Urothelium cell line (cell line): ENCODE measurements at places on chromosomes 4 and X.

- DNase-seq, result no peak
These were observed 79.2 kb downstream of the CPZ start for GRCh38 chr4:8671712-8672290.

GRCh38 chr4:47442980-47443379 lies 20.5 kb downstream of the COMMD8 start:
- DNase-seq, result no peak

DNA sequence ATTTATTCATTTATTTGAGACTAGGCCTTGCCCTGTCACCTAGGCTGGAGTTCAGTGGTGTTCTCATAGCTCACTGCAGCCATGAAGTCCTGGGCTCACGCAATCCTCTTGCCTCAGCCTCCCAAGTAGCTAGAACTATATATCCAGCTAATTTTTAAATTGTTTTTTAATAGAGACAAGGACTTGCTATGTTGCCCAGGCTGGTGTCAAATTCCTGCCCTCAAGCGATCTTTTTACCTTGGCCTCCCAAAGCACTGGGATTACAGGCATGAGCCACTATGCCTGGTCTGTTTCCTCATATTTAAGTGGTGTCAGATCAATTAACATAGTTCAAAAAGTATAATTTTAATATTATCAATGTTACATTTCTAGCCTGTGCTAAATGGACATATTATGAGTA lies 68.5 kb downstream of the AFF1 start:
- DNase-seq, result no peak

GRCh38 chr4:110849461-110849860 lies 226.6 kb upstream of the PITX2 start:
- DNase-seq, result no peak

- no peak for DNase-seq
These were observed 754.9 kb upstream of the SLIT2 start for GRCh38 chr4:19496756-19497155.

- no peak for DNase-seq
These were observed 760.0 kb downstream of the FSTL5 start for GRCh38 chr4:161403781-161404180.
